ENCODE measurements at places on chromosomes 5 and 9.

GRCh38 chr9:110089681-110090370 is 118.1 kb downstream of the C9orf152 start:
- peaks cover 17% of the 10 kb centered on the region for H3K4me1 ChIP-seq
- H3K4me3 ChIP-seq, result no peak overlapping the region
- peaks cover 7% of the 10 kb centered on the region for H3K36me3 ChIP-seq
- no peak for DNase-seq

DNA sequence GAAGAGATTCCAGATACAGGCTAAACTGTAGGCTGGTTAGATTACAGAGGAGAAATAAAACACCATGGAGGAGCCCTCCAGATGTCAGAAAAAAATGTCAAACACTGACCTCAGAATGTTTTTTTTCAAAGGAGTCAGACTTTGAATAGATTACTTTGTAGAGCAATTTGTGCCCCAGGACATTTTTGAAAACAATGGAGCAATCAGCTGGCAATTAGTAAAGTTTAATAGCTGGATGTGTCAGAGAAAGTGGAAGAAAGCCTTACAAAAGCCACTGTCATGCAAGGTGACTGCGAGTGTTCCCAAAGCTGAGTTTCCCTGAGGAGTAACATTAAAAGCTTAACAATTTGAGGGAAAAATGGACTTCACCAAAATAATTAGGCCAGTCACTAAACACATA is 417.8 kb upstream of the CTNND2 start:
- peaks cover 15% of the 10 kb centered on the region for H3K4me1 ChIP-seq
- no peaks in the 10 kb centered on the region for H3K36me3 ChIP-seq
- H3K27me3 ChIP-seq, result peaks cover 52% of the 10 kb centered on the region
- no peak overlapping the region for H3K27ac ChIP-seq

DNA sequence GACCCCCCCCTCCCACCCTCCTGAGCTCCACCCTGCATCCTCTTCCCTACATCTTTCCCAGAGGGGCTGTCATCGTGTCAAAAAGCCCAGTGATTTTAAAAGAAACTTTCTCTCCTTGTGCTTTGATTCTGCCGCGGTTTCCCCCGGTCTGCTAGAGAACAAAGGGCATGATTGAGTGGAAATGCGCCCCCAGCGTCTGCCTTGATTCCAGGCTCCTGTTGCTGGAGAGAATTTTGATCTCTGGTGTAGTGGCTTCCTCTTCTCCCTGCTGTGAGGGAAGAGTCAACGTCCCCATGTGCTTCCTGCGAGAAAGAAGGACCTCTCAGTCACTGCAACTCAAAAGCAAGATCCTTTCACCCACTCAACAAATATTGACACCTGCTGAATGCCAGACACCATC is 61.9 kb upstream of the RAPGEF1 start:
- no peak for DNase-seq
- no peaks in the 10 kb centered on the region for H3K36me3 ChIP-seq
- no peak overlapping the region for H3K4me3 ChIP-seq
- peaks cover 61% of the 10 kb centered on the region for H3K27me3 ChIP-seq

GRCh38 chr5:53073348-53073747 is 36.2 kb downstream of the MOCS2 start:
- H3K27ac ChIP-seq, result no peak overlapping the region
- no peak for DNase-seq
- H3K4me1 ChIP-seq, result peaks cover 6% of the 10 kb centered on the region

GRCh38 chr9:99860266-99860665 is 38.6 kb downstream of the NR4A3 start:
- no peaks in the 10 kb centered on the region for H3K27me3 ChIP-seq
- no peak for DNase-seq
- H3K4me3 ChIP-seq, result no peak overlapping the region
- peak overlapping the region; percentile 65 for H3K27ac ChIP-seq
- H3K4me1 ChIP-seq, result peaks cover 9% of the 10 kb centered on the region
- H3K36me3 ChIP-seq, result no peaks in the 10 kb centered on the region

GRCh38 chr5:142870532-142871362 is 100.6 kb downstream of the ARHGAP26 start:
- no peaks in the 10 kb centered on the region for H3K36me3 ChIP-seq
- no peaks in the 10 kb centered on the region for H3K27me3 ChIP-seq
- H3K4me1 ChIP-seq, result peaks cover 18% of the 10 kb centered on the region
- no peak overlapping the region for H3K27ac ChIP-seq
- no peak for DNase-seq

All from mesothelial cell of epicardium (in vitro differentiated cells).